ENCODE measurements at places on chromosomes 12 and 14.

DNA sequence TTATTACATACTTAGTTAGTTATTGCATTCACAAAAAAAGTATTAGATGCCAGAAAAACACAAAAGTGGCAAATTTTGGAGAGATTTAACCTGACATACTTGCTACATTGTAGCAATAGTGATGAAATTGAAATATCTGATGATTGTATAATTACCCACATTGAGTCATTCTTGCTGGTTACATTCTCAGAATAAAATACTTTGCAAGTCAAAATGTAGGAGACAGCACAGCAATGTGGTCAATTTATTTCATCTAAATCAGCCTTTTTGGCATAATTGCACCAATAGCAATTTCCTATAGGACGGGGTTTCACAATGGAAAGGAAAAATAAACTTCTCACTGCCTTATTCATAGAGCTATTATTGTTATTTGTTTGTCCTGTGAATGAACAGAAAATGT, 125.0 kb upstream of the ETV6 start:
- no peak for DNase-seq

- peak; percentile 52 for DNase-seq
These were observed 18.6 kb upstream of the EIF5 start for GRCh38 chr14:103315351-103315911.

- DNase-seq = no peak
These were observed 33.5 kb upstream of the CHST11 start for GRCh38 chr12:104423273-104423672.

DNA sequence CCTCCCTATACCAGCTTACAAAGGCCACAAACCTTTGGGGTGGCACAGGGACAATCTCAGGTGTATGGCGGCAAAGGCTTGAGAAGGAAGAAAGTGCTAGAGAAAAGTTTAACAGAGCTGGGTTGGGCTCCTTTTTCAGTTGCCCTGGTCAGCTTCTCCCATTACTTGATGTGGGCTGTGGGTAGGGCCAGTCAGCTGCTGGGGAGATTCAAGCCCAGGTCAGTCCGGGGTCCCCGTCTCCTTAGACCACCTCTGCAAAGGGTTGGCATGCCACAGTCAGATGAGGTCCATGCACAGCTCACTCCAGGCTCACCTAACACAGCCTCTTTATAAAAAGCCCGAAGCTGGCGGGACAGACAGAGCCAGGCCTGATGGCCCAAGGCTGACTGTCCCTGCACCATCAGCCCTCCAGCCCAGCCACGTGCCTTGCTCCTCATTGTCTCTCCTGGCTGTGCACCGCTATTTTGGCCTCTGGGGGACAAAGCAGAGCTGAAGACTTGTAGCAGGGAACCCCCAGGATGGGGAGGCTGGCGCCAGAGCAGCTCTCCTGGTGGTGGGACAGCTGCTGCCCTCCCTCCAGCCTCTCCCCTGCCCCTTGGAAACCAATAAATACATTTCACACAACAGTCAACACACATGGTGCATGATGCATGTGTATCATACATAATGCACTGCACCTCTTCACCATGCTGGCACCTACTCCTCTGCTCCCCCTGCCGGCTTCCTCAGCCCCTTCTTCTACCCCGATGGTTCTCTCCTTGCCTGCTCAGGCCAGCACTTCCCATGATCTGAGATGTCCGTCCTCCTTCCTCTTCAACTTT, 61.7 kb upstream of the DDX11 start:
- no peak for DNase-seq

DNA sequence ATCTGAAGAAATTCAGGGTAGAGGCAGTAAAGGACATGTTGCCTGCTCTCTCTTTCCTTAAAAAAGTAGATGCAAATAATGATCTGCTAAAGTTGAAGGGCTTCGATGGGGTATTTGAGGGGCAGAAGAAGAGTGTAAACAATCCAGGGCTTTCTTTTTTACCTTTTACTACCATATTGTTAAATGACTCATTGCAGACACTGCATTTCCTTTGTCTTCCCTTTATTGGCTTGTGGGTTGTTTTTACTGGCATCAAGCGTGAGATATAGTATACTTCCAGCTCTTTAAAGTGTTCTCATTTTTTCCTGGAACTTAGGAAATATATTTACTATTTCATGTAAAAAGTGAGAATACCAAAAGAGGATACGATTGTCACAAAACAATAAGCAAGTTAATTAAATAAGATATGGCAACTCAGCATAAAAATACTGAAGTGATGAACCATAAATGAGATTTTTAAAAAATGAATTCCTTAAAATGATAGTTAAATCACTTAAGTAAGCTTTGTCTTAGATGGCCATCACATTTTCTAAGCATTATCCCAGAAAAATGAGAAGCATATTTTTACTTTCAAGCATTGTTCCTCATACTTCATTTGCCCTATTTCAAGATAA, 72.3 kb upstream of the KRAS start:
- DNase-seq = no peak

DNA sequence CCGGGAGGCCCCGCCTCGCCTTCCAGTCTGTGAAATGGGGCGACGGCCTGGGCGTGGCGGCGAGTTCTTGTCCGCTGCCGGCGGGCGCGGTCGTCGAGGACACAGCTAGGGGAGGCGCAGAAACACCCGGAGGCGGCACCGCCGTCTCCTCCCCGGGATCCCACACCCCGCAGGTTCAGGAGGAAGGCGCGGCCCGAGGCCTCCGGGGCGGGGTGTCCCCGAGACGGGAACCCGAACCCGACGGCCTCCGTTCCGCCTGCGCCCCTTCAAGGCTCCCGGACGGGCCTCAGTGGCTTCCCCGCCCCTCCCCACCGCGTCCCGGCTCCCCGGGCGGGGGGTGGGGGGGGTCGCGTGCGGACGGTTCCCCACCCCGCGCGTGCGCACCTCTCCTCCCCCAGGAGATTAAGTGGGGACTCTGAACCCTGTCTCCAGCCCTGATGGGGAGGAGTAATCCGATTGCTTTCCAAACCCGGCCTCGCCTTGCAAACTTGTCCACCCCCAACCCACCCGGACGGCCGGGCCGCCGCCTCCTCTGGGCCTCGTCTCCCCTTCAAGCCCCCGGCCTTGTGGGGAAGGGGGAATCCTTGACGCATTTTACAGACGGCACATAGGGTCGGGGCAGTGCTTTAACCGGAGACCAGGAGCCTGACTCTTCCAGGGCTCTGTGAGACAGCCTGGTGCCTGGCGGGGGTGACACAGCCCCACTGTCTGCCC, 35.3 kb upstream of the ANKRD9 start:
- no peak for DNase-seq

GRCh38 chr12:76264611-76265012, 83.6 kb downstream of the BBS10 start:
- DNase-seq = no peak

GRCh38 chr14:31529053-31529452, 32.2 kb upstream of the NUBPL start:
- DNase-seq = no peak

DNA sequence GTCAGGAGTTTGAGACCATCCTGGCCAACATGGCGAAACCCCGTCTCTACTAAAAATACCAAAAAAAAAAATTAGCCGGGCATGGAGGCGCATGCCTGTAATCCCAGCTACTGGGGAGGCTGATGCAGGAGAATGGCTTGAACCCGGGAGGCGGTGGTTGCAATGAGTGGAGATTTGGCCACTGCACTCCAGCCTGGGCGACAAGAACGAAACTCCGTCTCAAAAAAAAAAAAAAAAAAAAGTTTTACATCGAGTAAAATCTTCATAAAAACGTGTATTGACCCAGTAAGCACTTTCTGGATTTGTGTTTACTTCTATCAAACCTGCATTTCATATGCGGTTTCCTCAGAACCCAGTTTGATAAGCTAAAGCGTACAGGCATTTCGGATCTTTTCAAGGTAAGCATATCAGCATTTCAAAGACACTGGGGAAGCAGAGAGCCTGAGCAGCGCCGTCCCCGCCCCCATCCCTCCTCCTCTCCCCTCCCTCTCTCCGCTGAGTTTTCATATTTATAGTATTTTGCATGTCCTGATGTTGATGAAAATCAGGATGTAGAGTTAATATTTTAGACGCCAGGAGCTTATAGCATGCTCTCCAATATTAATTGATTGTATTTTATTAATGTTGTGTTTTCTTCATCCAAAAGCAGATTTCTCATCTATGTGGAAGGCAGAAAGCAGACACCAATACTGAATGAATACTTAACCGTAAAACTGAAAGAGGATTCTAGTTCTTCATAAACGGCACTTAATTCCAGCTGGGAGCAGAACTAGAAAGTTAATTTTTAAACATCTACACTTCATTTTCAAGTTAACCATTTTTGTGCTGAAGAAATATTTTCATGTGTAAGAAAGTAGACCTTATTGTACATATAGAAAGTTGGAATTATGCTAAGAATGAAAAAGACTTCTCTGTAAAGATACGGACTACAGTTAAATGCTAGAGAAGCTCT, 9.2 kb upstream of the HIP1R start:
- no peak for DNase-seq

- DNase-seq = no peak
These were observed 2.6 kb upstream of the FBRSL1 start for GRCh38 chr12:132487311-132487741.

- no peak for DNase-seq
These were observed 24.7 kb downstream of the HNRNPC start for GRCh38 chr14:21244544-21244943.

GRCh38 chr14:69055999-69056788, 77.1 kb upstream of the ACTN1 start:
- no peak for DNase-seq
